ENCODE measurements at places on chromosomes 13 and 19. TPM values are rescaled to one million over a fixed set of nuclear protein-coding genes. Genes with fewer than 3 reads are reported as not detected.

DNA sequence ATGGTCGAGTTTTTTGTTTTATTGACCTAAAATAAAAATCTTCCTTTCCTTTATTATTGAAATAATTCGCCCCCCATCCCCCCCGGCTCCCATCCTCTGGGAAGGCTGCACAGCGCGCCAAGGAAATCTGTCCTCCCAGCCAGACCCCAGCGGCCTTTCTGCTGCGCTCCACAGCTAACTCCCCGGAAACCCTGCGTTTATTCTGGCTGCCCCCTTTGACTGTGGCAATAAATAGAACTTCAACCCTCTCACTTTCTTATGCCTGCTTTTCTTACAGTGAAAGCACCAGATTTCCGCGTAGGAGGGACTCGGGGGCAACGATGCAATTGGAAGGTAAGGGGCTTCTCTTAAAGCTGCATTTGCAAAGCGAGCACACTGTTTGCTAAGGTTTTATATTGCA is 9.7 kb upstream of the C19orf12 start:
- DNase-seq, result no peak

- no peak for DNase-seq
These were observed 45.9 kb downstream of the COG3 start for GRCh38 chr13:45510672-45511071.

Gene KLK4
- total RNA-seq, result not detected

GRCh38 chr19:49145573-49146407 is 9.4 kb downstream of the HRC start:
- DNase-seq, result peak; percentile 69

Gene MEX3D
- total RNA-seq, result 11.5 TPM

Gene ZNF541
- total RNA-seq, result not detected

Gene PSG7
- not detected for total RNA-seq

DNA sequence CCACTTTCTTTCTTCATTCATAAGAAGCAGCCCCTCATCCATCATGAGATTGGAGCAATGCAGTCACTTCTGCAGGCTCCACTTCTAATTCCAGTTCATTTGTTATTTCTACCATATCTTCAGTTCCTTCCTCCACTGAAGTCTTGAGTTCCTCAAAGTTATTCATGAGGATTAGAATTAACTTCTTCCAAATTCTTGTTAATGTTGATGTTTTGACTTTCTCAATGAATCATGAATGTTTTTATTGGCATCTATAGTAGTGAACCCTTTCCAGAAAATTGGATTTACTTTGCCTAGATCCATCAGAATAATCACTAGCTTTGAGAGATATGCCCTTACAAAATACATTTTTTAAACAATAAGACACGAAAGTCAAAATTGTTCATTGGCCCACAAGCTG is 2567.7 kb upstream of the PCDH20 start:
- no peak for DNase-seq

DNA sequence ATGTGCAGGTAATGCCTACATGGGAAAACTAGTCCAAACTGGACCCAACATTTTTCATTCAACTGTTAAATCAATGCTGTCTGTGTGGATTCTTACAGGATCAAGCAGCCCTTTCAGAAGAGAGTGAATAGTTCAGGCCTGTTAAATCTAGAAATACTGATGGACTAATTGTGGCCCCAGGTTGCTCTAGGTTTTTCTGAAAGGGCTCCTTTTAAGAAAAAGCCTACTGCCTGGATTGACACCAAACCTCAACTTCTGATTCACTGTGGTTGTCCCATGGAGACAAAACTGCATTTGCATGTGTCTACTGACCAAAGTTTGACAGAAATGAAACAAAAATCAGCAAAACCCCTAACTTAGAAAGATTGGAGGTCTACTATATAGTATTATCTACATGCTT is 437.0 kb downstream of the KLF12 start:
- no peak for DNase-seq

DNA sequence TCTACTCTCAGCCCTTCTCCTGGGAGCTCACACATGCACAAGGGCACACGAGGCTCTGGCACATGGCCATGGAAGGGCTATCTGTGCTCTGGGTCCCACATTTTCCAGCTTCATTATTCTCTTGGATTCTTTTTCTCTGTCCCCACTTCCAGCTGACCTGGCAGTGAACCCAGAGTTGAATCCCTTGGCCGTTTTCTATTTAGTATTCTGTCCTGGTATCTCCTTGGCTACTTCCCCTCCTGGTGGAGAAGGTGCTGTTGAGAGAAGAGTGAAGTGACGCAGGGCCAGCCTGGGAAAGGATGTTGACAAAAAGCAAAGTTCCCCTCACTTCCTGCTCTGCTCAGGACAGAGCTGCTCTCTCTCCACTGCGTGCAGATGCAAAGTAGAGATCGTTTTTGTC is 303.1 kb downstream of the IRS2 start:
- no peak for DNase-seq

GRCh38 chr19:46924874-46925547 is 64.2 kb downstream of the ARHGAP35 start:
- DNase-seq, result no peak

Gene ZSCAN4
- total RNA-seq, result not detected

Gene LRRC63
- total RNA-seq, result 25.2 TPM

Gene KLF12
- 1.5 TPM for total RNA-seq

DNA sequence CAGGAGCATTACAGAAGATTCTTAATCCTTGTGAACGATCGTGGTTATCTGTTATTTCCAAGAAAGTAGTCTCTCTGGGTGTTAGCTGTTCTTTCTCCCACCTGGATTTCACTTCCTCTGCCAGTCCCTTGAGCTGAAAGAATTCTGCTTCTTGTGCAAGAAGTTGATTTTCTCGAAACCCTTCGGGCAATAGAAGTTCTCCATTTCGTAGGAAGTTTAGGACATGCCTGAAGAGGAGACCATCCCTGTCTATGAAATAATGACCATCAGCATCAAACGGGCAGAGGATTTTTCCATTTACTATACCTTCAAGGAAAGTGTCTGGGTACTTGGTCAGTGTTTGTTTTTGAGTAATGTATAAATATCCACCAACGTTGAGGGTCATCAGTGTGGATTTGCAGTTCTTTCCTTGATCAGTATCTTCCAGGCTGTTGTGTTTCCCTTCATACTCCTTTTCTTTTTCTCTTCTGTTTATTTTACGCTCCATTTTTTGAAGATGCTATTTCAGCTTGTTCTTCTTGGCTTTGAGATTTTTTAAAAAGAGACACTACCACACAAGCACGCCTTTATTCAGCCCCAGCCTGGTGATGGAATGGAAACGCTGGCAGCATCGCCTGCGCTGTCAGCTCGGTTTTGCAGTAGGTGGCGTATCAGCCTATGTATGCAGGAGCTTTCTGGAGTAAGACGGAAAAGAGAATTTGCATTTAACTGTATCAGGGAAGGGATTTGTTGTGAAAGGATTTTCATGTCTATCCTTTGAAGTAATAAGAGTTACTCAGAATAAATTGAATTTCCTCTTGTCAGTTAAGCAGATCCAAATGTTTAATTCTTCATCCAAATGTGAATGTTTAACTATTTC is 6.5 kb downstream of the KCTD4 start:
- DNase-seq, result no peak

DNA sequence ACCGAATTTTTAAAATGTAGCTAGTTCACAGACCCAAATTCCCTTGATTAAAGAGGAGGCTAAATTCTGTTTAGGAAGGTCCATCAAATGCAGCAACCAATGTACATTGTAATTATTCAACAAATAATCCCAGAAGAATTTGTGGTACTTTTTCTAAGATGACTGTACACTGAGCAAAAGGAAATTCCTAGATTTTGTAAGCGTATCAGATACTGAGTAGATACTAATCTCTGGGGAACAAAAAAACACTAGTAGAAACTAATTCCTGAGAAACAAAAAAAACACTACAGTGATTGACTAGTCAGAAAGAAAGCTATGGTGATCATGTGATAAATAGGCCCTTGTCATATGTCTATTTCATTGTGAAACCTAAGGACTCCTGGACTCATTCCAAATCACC is 246.1 kb downstream of the PCDH17 start:
- no peak for DNase-seq

Gene NALCN
- 4.3 TPM for total RNA-seq

Gene SHANK1
- 0.15 TPM for total RNA-seq
